Glomerular endothelial cell (primary cell): ENCODE measurements at places on chromosomes 7 and 10. TPM values are rescaled to one million over a fixed set of nuclear protein-coding genes. Genes with fewer than 3 reads are reported as not detected.

The HTR5A gene
- not detected in 2 replicates for total RNA-seq

The C10orf67 gene
- not detected in 2 replicates for total RNA-seq

The ASAH2 gene
- 0.88 and 3.2 TPM in 2 replicates for total RNA-seq

The SEMA3C gene
- total RNA-seq: 8.6 and 13.1 TPM in 2 replicates

The ZNF92 gene
- 4.0 and 11.0 TPM in 2 replicates for total RNA-seq

The CLRN3 gene
- total RNA-seq: not detected in 2 replicates
